Thymus (tissue), 14 donors: ENCODE measurements at places on chromosomes 6 and 20.
A peak's percentile ranks its signal among the peaks of the same experiment; 100 is the strongest.

DNA sequence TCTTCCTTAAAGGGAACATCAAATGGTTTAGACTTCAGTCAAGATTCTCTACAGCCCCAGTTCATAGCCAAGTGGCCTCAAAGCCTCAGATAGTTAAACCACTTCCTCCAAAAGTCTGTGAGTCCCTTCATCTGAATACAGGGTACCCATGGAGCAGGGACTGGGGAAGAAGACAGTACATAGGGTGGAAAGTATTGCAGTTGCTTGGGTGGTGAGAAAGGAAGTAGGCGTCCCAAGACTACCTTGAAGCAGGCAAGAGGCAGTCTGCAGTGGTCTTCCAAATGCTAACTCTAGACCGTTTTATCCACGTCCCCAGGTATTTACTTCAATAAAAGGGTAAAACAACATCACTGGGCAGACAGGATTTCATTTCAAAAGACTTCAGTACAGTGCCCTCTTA lies 2.0 kb downstream of the FYN start:
- no peaks in the 10 kb centered on the region for H3K27me3 ChIP-seq
- no peak for DNase-seq
- peak overlapping the region; percentile 79 for H3K27ac ChIP-seq
- peaks cover 24% of the 10 kb centered on the region for H3K4me1 ChIP-seq

DNA sequence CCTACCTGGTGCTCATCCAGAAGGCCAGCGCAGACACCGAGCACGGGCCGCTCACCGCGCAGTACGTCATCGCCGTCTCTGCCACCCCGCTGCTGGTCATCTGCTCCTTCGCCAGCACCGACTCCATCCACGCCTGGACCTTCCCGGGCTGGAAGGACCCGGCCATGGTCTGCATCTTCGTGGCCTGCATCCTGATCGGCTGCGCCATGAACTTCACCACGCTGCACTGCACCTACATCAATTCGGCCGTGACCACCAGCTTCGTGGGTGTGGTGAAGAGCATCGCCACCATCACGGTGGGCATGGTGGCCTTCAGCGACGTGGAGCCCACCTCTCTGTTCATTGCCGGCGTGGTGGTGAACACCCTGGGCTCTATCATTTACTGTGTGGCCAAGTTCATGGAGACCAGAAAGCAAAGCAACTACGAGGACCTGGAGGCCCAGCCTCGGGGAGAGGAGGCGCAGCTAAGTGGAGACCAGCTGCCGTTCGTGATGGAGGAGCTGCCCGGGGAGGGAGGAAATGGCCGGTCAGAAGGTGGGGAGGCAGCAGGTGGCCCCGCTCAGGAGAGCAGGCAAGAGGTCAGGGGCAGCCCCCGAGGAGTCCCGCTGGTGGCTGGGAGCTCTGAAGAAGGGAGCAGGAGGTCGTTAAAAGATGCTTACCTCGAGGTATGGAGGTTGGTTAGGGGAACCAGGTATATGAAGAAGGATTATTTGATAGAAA lies 2.0 kb downstream of the SLC35D3 start:
- peaks cover 28% of the 10 kb centered on the region for H3K4me1 ChIP-seq
- H3K27ac ChIP-seq: no peak overlapping the region
- DNase-seq: no peak
- no peaks in the 10 kb centered on the region for H3K36me3 ChIP-seq
- H3K27me3 ChIP-seq: peaks cover 75% of the 10 kb centered on the region

DNA sequence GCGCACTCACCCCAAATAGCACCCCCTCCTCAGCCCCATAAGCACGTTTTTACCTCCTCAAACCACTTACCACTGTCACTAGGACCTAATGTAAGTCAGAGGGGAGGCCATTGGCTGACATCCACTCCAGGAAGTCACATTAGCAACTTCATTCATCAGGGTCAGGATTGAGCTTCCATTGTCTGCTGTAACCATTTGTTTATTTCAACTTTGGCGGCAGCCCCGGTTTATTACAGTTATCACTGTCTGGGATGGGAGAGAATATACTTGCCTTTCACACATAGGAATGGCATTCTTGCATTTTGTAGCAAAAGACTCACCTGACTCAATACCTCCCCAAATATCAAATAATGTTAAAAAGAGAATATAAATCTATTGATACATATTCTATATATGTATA lies 38.3 kb downstream of the MAFB start:
- no peak for DNase-seq
- H3K4me1 ChIP-seq: no peaks in the 10 kb centered on the region
- H3K27me3 ChIP-seq: no peaks in the 10 kb centered on the region
- no peak overlapping the region for H3K27ac ChIP-seq

DNA sequence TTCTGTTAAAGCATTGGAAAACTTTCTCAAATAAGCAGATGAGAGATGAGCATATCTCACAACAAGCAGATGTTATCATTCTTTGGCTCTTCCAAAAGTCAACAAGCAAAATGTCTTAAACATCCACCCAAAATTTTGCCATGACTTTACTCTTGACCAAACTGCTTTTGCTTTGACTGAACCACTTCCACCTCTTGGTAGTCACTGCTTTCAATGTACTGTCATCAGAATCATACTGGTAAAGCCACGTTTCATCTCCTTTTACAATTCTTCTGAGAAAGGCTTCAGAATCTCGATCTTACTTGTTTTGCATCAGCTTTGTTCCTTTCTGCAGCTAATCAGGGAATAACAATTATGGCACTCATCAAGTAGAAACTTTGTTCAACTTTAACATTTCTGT lies 498.5 kb upstream of the GJE1 start:
- no peaks in the 10 kb centered on the region for H3K4me1 ChIP-seq
- no peak for DNase-seq
- no peak overlapping the region for H3K4me3 ChIP-seq
- H3K27ac ChIP-seq: no peak overlapping the region
- no peaks in the 10 kb centered on the region for H3K27me3 ChIP-seq
- H3K36me3 ChIP-seq: no peaks in the 10 kb centered on the region

- H3K4me1 ChIP-seq: no peaks in the 10 kb centered on the region
- H3K27ac ChIP-seq: no peak overlapping the region
- no peak for DNase-seq
- H3K27me3 ChIP-seq: no peaks in the 10 kb centered on the region
Measured at GRCh38 chr20:46804126-46804525, 90.5 kb upstream of the EYA2 start.

DNA sequence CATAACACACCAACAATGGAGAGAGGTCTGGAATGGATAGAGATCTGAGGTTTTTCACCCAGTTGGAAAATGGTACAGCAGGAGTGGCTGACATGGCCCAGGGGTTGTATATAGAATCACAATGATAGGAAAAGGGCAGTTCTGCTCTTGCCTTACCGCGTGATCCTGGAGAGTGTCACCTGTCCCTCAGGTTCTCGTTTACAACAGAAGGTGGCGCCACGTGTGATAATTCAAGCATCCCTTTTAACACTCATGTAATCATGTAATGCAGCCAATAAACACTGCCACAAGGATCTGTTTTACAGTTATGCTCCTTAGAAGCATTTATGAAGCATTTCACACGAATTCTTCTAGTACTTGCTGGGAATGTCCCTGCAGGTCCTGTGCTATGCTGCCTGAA lies 12.9 kb upstream of the WFDC2 start:
- no peaks in the 10 kb centered on the region for H3K36me3 ChIP-seq
- DNase-seq: no peak
- H3K27ac ChIP-seq: no peak overlapping the region
- no peak overlapping the region for H3K4me3 ChIP-seq
- no peaks in the 10 kb centered on the region for H3K4me1 ChIP-seq

GRCh38 chr20:34515484-34516246 lies 557 bp upstream of the DYNLRB1 start:
- H3K4me1 ChIP-seq: peaks cover 17% of the 10 kb centered on the region
- H3K4me3 ChIP-seq: peak overlapping the region; percentile 63
- peak overlapping the region; percentile 80 for H3K27ac ChIP-seq
- DNase-seq: peak; percentile 53
- no peaks in the 10 kb centered on the region for H3K27me3 ChIP-seq
- H3K36me3 ChIP-seq: peaks cover 13% of the 10 kb centered on the region

- no peaks in the 10 kb centered on the region for H3K27me3 ChIP-seq
- no peak for DNase-seq
- no peaks in the 10 kb centered on the region for H3K36me3 ChIP-seq
- no peaks in the 10 kb centered on the region for H3K4me1 ChIP-seq
- no peak overlapping the region for H3K27ac ChIP-seq
Measured at GRCh38 chr6:42318480-42318879, 100.8 kb upstream of the MRPS10 start.

GRCh38 chr20:35891375-35891774 lies 62.9 kb downstream of the SCAND1 start:
- DNase-seq: no peak
- H3K27ac ChIP-seq: no peak overlapping the region
- H3K27me3 ChIP-seq: no peaks in the 10 kb centered on the region
- no peaks in the 10 kb centered on the region for H3K4me1 ChIP-seq
- no peak overlapping the region for H3K4me3 ChIP-seq
- peaks cover 13% of the 10 kb centered on the region for H3K36me3 ChIP-seq

DNA sequence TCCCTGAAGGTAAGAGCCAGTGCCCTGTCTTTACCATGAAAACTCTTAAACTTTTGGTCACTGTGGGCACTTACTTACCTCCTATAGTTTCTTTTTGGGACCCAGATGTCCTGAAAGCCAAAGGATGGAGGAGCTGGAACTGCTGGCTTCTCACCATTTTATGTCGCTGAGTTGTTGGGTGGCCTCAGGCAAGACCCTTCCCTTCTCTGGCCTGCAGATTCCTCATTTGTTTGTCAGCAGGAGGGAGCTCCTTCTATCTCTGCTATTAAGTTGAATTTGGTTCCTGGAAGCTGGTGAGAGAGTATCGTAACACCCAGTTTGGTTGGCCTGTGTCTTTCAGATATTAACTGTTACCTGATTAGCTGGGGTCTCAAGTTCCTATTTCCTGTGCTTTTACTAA lies 68.2 kb upstream of the MYL9 start:
- no peaks in the 10 kb centered on the region for H3K36me3 ChIP-seq
- peaks cover 8% of the 10 kb centered on the region for H3K4me1 ChIP-seq
- no peak overlapping the region for H3K27ac ChIP-seq

DNA sequence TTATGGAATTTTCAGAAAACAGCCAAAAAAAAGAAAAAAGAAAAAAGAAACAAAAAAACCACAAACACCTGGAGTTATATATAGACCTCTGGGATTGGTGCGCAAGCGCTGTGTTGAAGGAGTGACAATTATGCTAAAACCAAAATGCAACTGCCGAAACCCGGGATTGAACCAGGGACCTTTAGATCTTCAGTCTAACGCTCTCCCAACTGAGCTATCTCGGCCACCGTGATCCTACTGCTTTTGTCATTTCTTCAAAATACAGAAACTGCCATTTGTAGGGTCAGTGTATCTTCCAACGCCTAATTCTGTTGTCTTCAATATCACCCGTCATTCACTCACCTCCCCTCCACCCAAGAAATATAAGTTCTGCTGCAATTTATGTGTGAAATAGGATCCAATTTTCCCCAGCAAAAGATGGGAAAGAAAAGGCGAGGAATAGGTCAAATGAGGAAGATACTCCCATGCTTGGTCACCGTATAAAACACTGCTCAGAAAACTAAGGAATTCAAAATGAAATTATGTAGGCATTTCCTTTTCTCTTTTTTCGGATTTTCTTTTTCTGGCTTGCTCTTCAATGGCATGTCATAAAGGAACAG lies 116.0 kb downstream of the TRIM27 start:
- H3K27ac ChIP-seq: no peak overlapping the region
- no peak for DNase-seq
- peaks cover 47% of the 10 kb centered on the region for H3K27me3 ChIP-seq
- no peak overlapping the region for H3K4me3 ChIP-seq

GRCh38 chr20:17808782-17809181 lies 109.0 kb downstream of the BANF2 start:
- no peaks in the 10 kb centered on the region for H3K27me3 ChIP-seq
- H3K4me1 ChIP-seq: no peaks in the 10 kb centered on the region
- no peak overlapping the region for H3K27ac ChIP-seq
- no peaks in the 10 kb centered on the region for H3K36me3 ChIP-seq

- H3K27ac ChIP-seq: no peak overlapping the region
- no peaks in the 10 kb centered on the region for H3K27me3 ChIP-seq
- H3K4me3 ChIP-seq: no peak overlapping the region
- H3K36me3 ChIP-seq: no peaks in the 10 kb centered on the region
- DNase-seq: no peak
- no peaks in the 10 kb centered on the region for H3K4me1 ChIP-seq
Measured at GRCh38 chr6:149888093-149888492, 9.8 kb downstream of the RAET1E start.

GRCh38 chr6:14467591-14467990 lies 350.0 kb downstream of the CD83 start:
- H3K4me3 ChIP-seq: no peak overlapping the region
- DNase-seq: no peak
- H3K36me3 ChIP-seq: no peaks in the 10 kb centered on the region
- peaks cover 25% of the 10 kb centered on the region for H3K4me1 ChIP-seq

GRCh38 chr20:23370274-23370673 lies 8.3 kb downstream of the GZF1 start:
- H3K4me3 ChIP-seq: no peak overlapping the region
- H3K27ac ChIP-seq: no peak overlapping the region
- H3K27me3 ChIP-seq: no peaks in the 10 kb centered on the region
- H3K4me1 ChIP-seq: peaks cover 2% of the 10 kb centered on the region
- H3K36me3 ChIP-seq: peaks cover 59% of the 10 kb centered on the region

DNA sequence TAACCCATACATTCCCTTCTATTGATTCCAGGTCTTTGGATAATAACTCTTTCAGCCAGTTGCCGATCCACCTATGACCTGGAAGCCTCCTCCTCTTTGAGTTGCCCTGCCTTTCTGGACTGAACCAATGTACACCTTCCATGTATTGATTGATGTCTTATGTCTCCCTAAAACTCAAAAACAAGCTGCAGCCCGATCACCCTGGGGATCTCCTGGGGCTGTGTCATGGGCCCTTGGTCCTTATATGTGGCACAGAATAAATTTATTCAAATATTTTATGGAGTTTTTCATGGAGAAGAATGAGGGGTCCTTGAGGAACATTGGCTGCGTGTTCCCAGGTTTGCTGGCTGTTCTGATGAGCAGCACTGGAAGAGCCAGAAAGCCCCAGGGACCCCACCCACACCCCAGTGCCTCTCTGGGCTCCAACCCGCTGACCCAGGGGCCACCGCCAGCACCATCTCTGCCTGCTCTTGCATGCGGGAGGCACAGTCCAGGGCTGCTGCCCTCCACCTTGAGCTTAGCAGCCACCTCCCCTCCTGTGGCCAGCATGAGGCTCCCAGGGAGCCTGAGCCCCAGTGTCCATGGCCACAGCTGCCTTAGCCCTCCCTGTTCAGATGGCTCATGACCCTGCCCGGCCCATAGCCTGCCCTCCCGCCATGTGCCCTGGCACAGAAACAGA lies 36.5 kb upstream of the CST7 start:
- no peak for DNase-seq
- H3K4me3 ChIP-seq: no peak overlapping the region
- H3K27ac ChIP-seq: no peak overlapping the region
- H3K27me3 ChIP-seq: no peaks in the 10 kb centered on the region
